ENCODE measurements at places on chromosomes 7 and 10.

GRCh38 chr10:32888161-32888927 is 69.7 kb downstream of the ITGB1 start:
- DNase-seq, result no peak

GRCh38 chr10:30036811-30037210 is 22.6 kb downstream of the JCAD start:
- DNase-seq, result no peak

DNA sequence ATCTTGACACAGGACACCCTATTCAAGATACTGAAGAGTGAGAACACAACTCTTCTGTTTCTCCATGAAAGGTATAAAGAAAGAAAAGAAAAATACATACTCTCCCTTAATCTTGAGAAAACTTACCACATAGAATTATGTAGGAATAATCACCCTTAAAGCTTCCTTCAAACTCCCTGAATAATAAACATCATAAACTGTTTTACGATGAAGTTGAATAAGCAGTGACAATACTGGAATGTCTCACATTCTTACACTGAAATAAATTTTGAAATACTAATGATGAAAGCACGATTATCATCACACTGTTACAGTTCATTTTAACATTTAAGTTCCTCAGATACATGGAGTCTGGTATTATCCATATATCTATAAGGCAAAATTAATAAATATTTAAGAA is 306.2 kb downstream of the IPMK start:
- no peak for DNase-seq

- DNase-seq, result no peak
These were observed 122.2 kb upstream of the SORCS3 start for GRCh38 chr10:104518891-104519290.

DNA sequence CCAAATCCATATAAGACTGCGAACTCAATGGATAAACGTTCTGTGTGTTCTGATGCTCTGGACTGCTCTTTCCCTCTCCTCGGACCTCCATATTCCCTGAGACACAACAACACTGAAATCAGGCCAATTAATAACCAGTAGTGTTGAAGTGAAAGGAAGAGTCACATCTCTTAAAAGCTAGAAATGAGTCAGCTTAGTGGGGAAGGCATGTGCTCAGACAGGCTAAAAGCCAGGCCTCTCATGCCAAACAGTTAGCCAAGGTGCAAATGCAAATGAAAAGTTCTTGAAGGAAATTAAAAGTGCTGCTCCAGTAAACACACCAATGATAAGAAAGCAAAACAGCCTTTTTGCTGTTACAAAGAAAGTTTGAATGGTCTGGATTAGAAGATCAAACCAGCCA is 29.3 kb downstream of the TNS3 start:
- no peak for DNase-seq

DNA sequence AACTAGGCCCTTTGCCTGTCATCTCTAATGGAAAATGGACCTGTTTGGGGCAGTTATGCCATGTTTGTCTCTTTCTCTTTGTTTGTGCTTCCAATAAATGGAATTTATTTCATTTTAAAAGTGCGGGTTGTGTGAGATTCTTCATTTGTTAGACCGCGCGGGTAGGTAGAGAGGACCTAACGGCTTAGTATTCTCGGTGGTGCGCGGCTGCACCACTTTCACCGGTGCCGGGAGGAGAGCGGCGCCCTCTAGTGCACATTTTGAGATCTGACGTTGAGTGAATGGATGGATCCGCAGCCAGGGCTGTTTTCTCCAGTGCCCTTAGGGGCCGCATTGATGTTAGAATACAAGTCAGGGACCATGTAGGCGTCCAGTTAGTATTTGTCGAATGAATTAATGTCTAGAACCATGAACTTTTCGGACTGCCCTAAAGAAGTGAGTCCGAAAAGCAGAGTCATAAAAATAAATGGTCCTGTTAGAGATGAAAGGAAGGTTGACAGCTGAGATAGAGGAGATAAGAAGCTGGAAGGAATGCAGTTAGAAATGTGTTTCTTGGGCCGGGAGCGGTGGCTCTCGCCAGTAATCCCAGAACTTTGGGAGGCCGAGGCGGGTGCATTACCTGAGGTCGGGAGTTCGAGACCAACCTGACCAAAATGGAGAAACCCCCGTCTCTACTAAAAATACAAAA is 29.3 kb upstream of the GIMAP8 start:
- DNase-seq, result peak; percentile 94

GRCh38 chr7:111242141-111242755 is 151.3 kb downstream of the LRRN3 start:
- no peak for DNase-seq

- DNase-seq, result no peak
These were observed 18.8 kb downstream of the DNAJC9 start for GRCh38 chr10:73228247-73228646.

DNA sequence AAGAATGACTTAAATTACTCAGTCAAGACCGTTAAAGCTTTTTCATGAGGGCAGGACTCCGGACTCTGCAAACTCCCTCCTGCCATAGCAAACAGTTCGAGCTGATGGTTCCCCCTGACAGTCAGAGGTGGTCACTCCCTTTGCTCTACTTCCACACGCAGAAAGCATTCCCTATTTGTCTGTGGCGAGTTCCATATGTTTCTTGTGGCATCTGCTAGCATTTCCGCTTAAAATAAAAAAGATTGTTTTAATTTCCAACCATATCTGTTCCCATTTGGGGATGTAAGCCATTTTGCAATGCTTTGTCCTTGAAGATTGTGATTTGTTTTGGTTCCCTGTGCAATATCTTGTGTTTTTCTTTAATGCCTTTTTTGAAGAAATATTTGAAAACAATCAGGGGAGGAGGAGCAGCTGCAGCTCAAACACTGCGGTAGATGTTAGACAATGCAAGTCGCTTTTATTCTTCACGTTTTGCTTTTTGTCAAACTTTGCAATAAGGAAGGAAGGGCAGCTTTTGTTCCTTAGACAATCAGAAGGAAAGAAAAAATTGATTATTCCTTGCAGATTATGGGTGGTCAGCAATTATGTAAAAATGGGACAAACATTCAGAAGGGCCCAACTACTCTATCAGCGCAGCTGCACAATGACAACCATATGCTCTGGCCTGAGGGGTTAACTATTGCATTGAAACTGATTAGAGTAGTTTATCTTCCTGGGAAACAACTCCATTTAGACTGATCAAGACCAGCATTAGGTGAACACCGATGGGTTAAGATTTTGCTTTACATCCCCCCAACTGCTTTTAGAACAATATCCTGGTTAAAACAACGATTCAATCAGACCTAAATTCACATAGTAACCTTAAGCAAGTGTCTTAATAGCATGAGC is 425.8 kb upstream of the NRP1 start:
- no peak for DNase-seq

DNA sequence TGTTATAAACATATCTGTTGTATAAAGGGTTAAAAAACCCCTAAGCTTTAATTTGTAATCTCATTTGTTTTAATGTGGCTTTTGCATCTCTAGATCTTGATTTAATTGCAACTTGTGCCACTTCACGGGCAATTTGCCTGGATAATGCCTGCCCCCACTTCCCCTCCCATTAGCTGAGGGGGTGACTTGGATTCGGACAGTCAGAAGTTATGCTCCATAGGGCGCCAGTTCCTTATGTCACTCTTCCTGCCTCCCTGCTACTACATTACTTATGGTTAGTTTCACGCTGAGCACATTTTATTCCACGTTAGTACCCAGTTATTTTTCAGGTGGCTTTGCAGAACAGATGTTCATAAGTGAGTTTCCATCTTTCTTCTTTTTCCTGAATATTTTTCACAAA is 1015.2 kb upstream of the PHF14 start:
- DNase-seq, result no peak

DNA sequence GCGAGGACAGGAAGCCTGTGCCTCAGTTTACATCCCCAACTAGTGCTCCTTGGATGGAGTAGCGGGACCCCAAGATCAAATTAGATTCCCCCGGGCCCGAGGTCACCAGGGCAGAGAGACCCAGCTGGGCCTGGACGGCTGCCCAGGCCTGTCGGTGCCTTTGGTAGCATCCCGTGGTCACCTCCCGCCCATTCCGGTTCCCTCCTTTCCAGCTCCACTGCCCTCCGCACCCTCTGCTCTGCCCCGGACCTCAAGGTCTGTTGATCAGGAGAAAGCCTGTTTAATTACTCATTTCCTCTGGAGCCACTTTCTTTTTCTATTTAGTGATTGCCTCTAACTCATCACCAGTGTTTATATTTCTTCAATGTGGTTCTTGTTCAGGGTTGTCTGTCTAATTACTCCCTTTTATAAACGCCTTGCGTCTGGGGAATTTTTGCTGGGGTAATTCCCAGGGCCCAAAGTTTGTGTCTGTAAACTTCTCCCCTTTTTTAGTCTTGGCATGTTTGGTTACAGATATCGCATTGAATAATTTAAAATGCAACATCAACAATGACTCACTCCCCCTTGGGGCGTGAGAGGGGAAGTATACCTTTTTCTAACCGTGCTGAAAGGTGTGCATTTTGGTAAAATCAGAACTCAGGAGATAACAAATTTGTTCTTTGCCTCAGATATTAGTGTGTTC is 1.9 kb downstream of the FOXK1 start:
- DNase-seq, result no peak

GRCh38 chr10:809671-810350 is 120.3 kb upstream of the DIP2C start:
- no peak for DNase-seq

- no peak for DNase-seq
These were observed 77.8 kb upstream of the ATP6V0A4 start for GRCh38 chr7:138875794-138876193.

DNA sequence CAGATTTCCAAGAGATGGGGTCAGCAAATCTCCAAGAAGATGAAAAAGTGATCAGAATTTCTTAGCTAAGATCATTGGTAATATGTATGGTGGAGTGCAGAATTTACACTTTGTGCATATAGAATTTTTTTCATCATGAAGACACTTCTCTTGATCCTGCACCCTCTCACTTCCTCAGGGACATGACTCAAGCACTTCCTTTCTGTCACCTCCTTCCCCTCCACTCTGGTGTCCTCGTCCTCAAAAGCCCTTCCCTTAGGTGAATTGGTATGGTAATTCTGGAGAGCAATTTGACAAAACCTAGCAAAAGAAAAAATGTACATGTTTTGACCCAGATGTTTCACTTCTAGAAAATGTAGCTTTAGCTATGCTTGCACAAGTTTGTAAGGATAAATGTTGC is 18.1 kb downstream of the CALN1 start:
- DNase-seq, result no peak

DNA sequence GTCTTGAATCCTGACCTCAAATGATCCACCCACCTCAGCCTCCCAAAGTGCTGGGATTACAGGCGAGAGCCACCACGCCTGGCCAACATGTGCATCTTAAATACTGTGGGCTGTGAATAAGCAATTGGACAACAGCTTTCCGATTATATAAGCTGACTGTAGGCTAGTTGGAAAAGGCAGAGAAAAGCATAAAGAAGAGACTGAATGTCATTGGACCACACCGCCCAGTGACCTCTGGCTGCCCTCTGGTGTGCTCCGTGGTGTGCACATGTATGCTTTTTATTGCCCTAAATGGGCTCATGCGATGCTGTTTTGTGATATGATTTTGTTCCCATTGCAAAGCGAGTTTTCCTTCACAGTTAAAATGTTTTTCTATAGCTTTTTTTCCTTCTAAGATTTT is 15.4 kb upstream of the CSGALNACT2 start:
- no peak for DNase-seq

GRCh38 chr7:31074120-31074383 is 21.9 kb downstream of the ADCYAP1R1 start:
- DNase-seq, result no peak

GRCh38 chr7:151051108-151051507 is 2.8 kb downstream of the ASIC3 start:
- DNase-seq, result peak; percentile 95

DNA sequence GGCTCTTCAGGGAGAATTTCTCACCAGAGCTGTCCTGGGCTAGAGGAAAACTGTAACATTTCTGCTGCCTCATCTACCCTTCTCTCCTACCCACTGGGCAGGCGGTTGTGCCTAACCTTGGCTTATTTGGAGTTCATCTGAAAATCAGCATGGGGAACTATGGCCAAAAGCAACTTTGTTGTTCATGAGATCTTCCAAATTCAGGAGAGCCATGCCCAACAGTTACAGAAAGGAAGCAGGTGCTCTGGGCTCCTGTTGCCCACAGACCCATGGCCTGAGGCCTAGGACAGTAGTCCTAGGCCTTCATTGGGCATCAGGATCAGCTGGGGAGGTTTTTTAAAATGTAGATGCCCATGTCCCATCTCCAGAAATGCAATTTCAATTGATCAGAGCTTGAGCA is 85.2 kb downstream of the GRID1 start:
- no peak for DNase-seq

DNA sequence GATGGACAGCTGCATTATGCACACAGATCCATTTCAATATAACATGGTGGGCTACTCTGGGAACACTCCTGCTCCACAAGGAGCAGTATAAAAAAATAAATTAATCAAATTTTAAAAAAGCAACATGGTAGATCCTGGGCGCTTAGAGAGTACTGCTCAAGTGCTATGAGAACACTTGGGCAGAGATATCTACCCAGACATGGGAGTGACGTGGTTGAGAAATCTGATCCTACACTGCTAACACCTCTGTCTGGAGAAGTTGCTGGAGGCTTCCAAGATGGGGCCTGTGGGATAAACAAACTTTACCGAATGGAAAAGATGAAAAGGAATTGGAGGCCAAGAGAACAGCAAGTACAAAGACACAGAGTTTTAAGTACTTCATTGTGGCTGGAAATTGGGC is 9.0 kb downstream of the NSMCE4A start:
- no peak for DNase-seq

GRCh38 chr10:58830697-58831096 is 318.0 kb downstream of the BICC1 start:
- DNase-seq, result no peak

DNA sequence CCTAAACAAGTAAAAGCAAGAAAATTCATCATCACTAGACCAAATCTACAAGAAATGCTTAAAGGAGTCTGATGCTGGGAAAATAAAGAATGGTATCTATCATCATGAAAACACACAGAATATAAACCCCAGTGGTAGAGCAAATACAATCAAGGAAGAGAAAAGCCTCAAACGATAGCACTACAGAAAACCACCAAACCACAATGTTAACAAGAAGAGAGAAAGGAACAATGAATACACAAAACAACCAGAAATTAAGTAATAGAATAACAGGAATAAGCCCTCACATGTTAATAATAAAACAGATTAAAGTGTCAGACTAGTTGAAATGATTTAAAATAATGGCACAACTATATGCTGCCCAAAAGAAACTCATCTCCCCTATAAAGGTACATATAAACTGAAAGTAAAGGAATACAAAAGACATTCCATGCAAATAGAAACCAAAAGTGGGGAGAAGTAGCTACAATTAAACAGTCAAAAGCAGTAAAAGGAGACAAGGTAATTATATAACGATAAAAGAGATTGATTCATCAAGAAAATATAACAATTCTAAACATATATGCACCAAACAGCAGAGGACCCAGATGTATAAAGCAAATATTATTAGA is 77.3 kb downstream of the JMJD1C start:
- DNase-seq, result no peak

GRCh38 chr7:150308575-150308974 is 14.6 kb upstream of the LRRC61 start:
- no peak for DNase-seq

DNA sequence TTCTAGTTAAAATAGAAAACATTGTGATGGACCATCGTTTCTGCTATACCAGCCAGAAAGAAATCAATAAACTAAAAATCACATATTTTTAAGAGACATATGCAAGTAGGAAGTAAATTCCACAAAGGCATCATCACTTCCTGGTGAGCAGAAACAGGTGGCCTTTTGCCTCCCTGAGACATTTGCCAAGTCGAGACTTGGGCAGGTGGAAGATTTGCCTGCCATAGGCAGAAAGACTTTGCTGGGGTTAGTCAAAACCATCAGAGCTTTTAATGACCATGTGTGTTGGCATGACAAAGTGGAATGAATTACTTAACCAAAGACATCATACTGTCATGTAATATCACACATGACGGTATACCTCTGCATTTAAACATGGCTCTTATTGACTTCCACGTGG is 66.0 kb upstream of the FGL2 start:
- no peak for DNase-seq

Measured in GM23338 (cell line).